ENCODE measurements at places on chromosomes 4 and X.

GRCh38 chrX:32987142-32987541, 224.2 kb downstream of the DMD start:
- DNase-seq: no peak

GRCh38 chr4:137768196-137768595, 235.9 kb upstream of the PCDH18 start:
- DNase-seq: no peak

- no peak for DNase-seq
Observed at GRCh38 chr4:39937683-39938268, 39.9 kb downstream of the PDS5A start.

DNA sequence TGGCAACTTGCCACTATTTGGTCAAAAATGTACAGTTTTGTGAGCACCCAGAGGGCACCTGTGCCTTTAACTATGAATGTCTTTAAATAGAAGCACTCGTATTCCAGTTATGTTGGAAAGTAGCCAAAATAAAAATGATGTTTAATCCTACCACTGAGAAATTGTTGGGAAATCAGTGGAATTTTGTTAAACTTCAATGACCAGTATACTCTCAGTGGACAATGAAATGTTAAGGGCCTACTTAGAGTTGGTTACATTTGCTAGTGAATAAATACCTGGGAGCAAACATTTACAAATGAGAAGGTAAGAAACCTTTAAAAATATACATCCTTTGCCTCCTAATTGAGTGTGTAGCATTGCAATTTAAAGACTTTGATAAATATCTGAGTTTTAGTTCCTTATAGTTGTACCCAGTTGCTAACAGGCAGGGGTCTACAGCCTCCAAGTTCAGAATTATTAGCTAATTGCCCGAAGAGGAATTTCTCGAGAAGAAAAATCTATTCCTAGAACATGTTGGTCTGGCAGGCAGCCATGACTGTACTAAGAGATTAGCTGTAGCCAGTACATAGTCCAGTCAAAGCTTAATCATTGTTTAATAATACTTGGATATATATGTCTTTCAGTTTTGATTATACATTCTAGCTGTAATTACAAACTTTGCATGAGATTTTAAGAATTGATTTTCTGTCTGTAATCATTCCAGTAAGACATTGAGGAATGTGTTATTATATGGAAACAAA, 93.2 kb downstream of the IL1RAPL2 start:
- no peak for DNase-seq

DNA sequence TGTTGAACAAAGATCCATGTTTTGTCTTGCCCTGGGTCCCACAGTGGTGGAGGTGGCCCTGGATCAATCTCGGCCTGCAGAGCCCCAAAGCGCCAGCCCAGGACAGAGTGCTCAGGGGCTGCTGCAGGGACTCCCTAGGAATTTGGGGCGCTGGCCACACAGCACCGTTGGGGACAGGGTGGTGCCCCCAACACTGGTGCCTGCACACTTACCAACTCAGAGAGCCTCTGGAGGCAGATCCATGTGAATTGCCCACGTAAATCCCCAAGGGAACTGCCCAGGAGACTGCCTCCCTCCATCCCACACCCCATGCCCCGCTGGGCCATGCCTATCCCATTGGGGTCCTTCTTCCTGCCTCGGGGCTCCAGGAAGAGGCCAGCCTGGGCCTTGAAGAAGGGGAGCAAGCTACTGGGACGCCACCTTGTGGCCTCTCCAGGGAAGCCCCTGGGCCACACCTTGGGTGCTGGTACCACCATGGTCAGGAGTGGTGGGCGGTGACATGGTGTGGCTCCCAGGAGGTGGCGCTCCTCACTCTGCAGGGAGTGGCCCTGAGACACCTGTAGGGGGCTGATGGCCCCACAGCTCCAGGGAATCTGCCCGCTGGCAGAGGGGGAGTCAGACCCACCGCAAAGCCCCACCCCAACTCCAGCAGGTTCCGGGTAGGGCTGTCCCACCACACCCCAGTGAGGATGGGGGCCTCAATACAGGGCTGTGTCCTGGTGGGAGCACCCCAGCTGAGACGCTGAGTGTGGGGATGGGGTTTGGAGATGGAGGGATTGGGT, 22.8 kb downstream of the CFAP99 start:
- DNase-seq: peak; percentile 52

- DNase-seq: no peak
Observed at GRCh38 chr4:7291372-7292114, 99.2 kb downstream of the SORCS2 start.

GRCh38 chrX:71195964-71196649, 26.9 kb upstream of the GJB1 start:
- DNase-seq: no peak

GRCh38 chrX:134551376-134552048, 91.5 kb downstream of the HPRT1 start:
- DNase-seq: no peak

DNA sequence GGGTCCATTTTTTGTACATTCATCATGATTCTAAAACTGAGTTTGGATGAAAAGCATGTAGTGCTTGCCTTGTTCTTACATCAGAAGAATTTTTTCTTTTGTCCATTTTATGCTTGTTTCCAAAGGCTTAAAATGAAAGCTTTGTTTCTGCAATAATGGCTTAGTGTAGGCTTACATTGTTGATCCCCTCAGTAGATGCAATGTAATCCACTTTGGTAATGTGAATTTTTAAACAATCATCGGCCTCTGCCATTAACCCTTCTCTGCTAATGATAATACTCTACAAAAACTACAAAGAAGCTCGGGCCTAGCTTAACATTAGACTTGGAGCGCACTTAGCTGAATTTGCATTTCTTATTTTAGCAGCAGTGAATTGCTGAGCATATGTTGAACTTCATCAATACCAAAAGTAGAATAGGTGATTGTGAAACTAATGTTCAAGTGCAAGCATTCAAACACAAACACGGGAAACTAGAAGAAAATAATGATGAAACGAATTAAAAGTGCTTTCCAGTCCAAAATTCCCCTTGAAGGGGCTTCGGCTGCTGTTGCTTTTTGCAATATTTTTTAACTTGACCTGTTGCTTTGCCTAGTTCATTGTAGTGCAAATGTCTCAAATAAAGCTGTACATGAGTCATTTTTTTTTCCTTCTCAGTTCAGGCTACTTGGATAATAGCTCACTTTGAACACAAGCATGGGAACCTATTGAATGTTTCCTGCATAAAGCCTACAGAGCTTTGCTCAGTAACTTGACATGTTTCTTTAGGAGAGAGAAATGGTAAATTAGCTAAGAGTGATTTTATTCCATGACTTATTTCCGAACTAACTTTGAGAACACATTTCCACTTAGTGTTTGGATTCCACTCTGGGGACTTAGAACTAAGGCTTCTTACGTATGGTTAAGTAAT, 66.5 kb downstream of the SLIT2 start:
- DNase-seq: no peak

GRCh38 chr4:36494016-36494415, 212.6 kb downstream of the DTHD1 start:
- DNase-seq: no peak

- no peak for DNase-seq
Observed at GRCh38 chr4:58665649-58666048, 1555.5 kb upstream of the IGFBP7 start.

DNA sequence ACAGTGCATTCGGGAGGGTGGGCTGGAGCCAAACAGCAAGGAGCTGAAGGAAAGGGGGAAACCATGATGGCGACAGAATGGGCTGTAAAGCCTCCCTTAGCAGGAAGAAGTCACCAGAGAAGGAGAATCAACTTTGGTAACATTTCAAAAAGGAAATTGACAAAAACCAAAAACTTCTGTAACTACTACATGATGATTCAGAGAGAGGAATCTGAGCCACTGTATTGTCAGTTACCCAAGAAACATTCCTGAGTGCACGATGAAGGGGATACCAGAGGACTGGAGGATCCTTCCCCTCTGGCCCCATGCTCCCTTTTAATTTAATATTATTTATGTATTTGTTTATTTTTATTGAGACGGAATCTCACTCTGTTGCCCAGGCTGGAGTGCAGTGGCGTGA, 26.3 kb downstream of the PDHA1 start:
- DNase-seq: no peak

DNA sequence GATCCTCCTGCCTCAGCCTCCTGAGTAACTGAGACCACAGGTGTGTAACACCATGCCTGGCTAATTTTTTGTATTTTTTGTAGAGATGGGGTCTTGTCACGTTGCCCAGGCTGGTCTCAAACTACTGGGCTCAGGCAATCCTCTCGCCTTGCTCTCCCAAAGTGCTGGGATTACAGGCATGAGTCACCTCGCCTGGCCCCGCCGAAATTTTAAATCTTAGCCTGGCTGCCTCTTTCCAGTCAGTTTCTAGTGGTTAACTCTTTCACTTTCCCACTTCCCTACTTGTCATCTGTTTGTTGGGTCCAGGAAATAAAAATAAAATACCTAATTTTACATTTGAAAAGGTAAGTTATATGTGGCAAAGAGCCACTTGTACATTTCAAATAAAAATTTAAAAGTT, 62.4 kb downstream of the TMEM165 start:
- DNase-seq: no peak

DNA sequence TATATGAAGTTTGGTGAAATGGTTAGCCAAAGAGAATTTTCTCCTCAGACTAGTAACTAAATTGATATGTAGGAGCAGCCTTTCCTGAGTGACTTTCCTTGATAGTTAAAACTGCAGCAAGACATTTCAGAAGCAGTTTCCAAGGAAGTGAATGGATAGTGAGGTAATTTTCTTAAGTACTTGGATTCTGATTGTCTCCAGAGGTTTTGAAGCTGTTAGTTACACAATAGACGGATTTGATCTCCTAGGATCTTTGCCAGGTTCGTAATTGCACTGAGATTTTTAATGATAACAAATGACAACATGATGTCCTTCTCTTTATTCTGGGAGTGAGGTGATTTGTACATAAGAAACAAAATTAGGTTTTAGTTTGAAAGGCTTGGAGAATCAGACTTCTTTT, 29.2 kb downstream of the PRRG1 start:
- no peak for DNase-seq

GRCh38 chr4:185730849-185731608, 81.0 kb downstream of the SORBS2 start:
- no peak for DNase-seq

- no peak for DNase-seq
Observed at GRCh38 chrX:110745288-110745687, 50.3 kb downstream of the CHRDL1 start.

GRCh38 chrX:150688911-150689451, 4.2 kb upstream of the MTMR1 start:
- no peak for DNase-seq

DNA sequence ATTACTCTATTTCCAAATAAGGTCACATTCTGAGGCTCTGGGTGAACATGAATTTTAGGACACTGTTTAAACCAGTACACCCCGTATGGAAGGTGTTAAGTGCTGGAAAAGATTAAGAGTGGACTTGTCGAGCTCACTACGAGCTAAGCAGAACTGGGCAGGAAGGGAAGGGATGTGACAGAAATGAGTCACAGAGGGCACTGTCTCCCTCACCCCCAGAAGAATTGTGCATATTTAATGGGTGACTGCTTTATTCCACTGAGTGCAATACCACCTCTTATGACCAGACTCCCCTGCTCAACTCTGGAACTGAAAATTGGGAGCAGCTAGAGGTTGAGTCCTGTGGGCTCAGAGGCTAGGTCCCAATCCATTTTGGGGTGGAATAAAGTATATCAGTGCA, 187.4 kb upstream of the RPS6KA3 start:
- DNase-seq: no peak

- DNase-seq: no peak
Observed at GRCh38 chrX:72202792-72203401, 21.3 kb downstream of the PIN4 start.

- no peak for DNase-seq
Observed at GRCh38 chrX:11210415-11210801, 82.8 kb upstream of the AMELX start.

- no peak for DNase-seq
Observed at GRCh38 chr4:153931804-153932203, 142.9 kb upstream of the SFRP2 start.

- no peak for DNase-seq
Observed at GRCh38 chrX:69297506-69297905, 132.3 kb upstream of the PJA1 start.

DNA sequence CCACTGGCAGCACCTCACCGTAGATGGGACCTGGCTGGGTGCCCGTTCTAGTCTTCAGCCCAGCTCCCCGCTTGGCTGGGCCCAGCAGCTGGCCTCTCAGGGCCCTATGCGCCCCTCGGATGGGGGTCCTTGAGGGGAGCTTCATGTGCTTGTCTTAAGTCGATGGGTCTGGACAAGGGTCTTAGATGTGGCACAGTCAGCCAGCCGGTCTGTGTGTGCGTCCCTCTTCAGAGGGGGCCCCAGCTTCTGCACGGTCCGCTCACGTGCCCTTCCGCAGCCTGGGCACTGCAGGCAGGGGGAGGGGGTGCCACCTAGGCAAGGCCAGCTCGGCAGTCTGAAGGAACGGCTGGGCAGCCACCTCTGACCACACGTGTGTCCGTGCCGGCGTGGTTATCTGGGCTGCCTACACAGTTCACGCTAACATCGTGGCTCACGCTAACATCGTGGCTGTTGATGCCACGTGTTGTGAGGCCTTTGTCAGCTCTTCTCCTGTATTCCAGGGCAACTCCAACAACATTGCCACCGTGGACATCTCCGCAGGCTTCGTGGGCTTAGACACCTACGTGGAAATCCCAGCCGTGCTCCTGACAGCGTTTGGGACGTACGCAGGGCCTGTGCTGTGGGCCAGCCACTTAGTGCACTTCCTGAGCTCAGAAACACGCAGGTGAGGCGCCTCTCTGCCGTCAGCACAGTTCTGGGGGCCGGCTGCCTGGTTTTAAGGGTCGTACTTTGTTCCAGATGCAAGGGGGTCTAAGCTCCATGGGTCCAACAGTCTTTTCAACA, 34.5 kb downstream of the PIGG start:
- DNase-seq: no peak

- DNase-seq: no peak
Observed at GRCh38 chr4:38889143-38889542, 21.5 kb downstream of the FAM114A1 start.

GRCh38 chr4:11182586-11183355, 245.9 kb downstream of the HS3ST1 start:
- no peak for DNase-seq

DNA sequence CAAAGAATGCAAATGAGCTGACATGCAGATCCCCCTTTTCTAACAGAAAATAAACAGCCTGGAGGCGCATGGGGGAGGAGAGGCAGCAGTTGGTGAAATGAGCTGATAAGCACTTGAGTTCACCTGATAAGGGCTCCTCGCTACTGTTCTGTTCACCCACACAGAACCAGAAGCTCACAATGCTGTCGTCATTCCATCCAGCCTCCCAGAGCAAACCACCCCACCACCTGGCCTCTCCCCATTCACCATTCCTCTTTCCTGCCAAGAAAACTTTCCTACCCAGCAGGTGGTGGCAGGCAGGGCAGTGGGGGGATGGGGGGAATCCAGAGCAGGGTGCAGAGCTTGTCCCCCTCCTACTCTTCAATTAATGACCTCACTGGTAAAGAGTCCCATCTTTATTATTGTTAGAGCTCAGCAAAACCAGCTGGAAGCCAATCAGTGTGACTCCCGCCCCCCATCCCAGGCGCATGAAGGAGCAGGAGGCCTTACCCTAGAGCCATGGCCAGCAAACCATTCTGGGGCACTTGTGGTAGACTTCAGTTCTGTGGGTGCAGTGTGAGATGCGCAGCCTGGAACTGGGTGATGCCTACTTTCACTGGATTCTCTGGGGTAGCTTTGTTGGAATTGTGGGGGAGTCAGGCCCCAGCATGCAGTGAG, 350.3 kb downstream of the ZIC3 start:
- no peak for DNase-seq

- DNase-seq: no peak
Observed at GRCh38 chr4:15920723-15921591, 17.6 kb downstream of the FGFBP1 start.

GRCh38 chrX:23749576-23749975, 6.5 kb upstream of the ACOT9 start:
- no peak for DNase-seq
